ENCODE measurements at places on chromosomes 12 and 14.

DNA sequence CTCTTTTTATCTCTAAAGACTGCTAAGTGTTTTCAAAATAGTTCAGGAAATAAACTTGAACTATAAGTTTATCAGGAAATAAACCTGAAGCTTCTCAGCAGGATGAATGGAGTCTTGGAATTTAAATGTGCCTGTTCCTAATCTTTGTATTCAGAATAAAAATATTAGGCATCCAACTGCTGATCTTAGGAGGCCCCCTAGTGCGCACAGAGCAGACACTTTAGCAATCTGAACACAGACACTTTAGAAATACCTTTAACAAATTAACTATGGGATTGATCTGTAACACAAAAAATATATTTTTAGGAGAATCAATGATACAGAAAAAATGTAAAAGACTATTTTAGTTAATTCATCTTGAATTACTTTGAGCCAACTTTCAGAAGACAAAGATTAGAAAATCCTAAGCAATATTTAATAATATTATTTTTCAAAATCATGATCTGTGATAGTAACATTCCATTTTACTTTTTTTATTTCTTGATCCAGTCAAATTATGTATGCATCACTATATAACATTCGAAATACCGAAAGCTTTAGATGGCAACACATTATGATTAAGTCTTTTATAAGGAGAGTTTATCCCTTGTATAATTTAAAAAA is 80.9 kb downstream of the SLC41A2 start:
- no peak for DNase-seq

- DNase-seq: no peak
Measured at GRCh38 chr14:68124050-68124449, 304.5 kb downstream of the RAD51B start.

- DNase-seq: no peak
Measured at GRCh38 chr12:39351153-39351552, 91.8 kb downstream of the KIF21A start.

DNA sequence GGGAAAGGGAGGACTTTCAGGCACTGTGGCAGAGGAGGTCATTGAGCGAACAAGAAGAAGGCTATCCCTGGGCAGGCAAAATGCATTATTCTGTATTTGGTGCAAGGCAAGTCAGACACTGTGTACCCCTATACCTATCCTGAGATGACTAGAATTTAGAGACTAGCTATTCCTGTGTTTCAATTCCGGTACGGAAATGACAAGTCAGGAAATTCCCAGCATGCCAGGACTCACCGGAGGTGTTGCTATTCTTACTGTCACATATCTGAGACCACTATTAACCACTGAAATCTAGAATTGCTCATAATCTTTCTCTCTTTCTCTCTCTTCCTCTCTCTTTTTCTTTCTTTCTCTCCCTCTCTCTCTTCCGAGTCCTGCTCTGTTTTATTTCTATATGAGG is 297.1 kb downstream of the PDZRN4 start:
- DNase-seq: no peak

GRCh38 chr14:24426912-24427536 is 2.4 kb downstream of the CBLN3 start:
- no peak for DNase-seq
